ENCODE measurements at places on chromosomes 16 and 17.

GRCh38 chr17:67390646-67391361 lies 13.7 kb downstream of the PITPNC1 start:
- DNase-seq, result peak; percentile 38

DNA sequence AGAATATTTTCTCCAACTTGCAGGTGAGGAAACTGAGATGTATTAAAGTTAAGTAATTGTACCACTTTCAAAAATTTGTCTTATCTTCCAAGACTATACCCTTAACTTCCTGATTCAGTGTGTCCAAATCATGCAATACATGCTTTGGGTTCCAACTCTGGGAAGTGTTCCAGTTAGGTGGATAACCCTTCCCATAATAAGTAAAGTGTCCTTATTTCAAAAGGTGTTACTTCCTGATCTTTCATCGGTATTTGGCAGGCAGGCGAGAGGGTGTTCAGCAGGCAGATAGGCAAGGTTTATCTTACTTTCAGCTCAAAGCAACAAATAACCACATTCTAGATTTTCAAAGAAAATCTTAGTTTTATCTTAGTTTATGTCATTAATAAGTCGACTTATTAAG lies 46.3 kb upstream of the ARHGAP44 start:
- DNase-seq, result no peak

DNA sequence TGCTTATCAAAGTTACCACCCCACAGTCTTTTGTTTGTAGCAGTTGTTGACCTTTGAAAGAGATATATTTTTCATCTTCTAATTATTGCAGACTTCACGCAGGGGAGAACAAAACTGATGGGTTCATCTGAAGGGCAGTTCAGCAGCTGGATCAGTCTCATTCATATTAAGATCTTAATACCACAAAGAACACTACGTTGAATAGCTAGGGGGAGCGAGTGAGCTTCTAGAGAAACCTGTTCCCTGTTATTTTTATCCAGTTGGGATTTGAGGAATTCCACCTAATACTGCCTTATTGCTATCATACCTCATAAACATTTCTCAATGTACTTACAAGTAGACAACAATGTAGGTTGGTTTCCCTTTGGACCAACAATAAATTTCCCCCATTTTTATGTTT lies 306.1 kb upstream of the KIF2B start:
- no peak for DNase-seq

- no peak for DNase-seq
Observed at GRCh38 chr16:79083508-79084299, 516.8 kb downstream of the MAF start.

DNA sequence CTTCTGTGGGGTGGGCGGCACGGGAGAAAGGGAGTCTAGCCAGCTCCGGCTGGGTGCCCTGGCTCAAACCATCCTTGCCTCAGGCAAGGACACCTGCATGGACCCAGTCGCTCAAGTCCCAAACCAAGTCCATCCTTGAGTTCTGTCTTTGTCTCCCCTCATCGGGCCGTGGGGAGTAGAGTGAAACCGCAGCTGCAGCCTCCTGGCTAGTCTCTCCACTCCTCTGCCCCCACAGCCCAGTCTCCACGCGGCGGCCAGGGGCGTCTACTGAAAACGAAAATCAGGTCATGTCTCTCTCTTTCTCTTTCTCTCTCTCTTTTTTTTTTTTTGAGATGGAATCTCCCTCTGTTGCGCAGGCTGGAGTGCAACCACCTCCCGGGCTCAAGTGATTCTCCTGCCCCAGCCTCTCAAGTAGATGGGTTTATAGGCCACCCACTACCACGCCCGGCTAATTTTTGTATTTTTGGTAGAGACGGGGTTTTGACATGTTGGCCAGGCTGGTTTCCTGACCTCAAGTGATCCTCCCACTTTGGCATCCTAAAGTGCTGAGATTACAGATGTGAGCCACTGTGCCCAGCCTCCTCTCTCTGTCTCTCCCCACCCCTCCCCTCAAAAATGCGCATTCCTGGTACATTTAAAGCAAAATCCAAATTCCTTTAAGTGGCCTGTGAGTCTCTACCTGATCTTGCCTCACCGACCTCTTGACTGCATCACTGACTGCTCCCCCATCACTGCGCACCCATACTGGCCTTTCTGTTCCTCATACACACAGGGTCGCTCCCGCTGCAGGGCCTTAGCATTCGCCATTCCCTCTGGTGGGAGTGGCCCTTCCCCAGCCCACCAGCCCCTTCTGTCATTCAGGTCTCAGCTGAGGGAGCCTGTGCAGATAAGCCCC lies 17.7 kb upstream of the RMI2 start:
- DNase-seq, result no peak

DNA sequence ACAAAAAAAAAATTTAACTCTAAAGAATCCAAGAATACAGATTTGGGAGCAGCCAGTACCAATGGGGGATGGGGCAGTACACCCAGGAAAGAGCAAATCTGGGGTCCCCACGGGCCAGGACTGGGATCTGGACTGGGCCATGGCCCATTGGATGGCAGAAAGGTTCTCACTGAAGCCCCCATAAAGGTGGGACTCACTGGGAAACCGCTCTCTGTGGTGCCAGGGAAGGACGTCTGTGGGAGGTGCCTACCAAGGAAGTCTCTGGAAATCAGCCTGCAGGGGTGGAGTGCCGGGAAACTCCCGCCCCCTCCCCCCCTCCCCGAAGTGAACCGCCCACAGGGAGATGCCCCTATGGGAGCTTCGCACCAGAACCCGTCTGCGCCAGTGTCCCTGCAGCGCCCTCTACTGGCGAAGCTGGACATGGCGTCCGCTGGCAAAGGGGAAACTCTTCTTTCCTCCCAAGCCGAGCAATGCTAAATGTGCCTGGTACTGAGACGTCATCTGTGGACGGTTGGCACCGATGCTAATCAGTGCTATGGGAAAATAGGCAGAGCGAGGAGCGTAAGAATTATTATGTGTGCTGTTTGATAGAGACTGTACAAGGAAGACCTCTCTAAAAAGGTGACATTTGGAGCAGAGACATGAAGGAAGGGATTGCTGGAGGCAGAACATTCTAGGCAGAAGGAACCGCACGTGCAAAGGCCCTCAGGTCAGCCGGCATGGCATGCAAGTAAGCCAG lies 671.1 kb downstream of the WWOX start:
- DNase-seq, result peak; percentile 30

GRCh38 chr16:66750279-66751052 lies 943 bp downstream of the DYNC1LI2 start:
- no peak for DNase-seq

DNA sequence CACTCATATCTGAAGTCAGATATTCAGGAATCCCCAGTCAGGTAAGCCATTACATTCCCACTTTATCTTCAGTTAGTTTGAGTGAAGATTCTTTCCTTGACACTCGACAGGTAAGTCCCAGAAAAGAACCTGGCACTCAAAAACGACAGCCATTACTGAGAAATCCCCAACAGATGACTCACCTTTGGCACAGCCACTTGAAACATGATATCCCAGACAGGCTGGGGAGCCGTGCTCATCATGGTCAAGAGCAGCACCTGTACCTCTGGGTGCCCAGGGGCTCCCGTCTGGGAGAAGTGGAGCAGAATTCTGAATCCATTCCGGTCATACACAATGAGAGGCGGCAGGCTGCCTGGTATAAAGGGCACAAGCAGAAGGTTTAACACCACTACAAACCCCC lies 16.8 kb upstream of the COG7 start:
- no peak for DNase-seq

- DNase-seq, result no peak
Observed at GRCh38 chr16:68417711-68418301, 30.5 kb downstream of the SMPD3 start.

DNA sequence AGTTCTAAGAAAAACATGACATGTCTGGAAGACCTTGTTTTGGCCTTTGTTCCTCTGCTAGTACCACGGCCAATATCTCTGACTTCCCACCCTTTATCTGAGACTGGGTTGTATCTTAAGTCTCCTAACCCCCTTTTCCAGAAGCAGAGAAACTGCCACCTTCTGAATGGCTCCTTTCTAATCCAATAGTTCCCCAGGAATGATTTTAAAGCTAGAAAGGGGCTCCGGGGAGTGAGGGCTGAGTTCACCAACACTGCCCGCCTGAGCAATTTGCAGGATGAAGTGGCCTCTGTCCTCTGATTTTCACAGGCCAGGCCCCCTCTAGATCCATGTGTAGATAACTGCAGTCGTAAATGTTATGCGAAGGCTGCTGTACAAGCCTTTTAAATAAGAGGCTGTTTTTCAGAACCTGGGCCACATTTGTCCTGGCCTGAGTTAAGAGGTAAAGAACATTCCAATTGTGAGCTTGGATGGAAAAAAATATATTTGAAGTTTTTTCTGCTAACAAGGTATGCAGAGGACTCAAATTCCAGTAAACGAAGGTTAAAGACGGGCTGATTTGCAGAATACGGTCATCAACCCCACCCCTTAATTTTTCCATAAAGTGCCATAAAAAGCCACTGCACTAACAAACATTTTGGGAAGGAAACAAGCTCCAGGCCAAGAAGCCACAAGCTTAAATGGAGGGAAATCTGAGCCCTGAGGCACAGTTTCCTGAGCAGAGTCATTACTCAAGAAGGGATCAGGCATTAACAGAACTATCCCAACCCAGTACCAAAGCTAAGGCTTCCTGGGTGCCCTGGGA lies 117.0 kb upstream of the MAF start:
- no peak for DNase-seq

DNA sequence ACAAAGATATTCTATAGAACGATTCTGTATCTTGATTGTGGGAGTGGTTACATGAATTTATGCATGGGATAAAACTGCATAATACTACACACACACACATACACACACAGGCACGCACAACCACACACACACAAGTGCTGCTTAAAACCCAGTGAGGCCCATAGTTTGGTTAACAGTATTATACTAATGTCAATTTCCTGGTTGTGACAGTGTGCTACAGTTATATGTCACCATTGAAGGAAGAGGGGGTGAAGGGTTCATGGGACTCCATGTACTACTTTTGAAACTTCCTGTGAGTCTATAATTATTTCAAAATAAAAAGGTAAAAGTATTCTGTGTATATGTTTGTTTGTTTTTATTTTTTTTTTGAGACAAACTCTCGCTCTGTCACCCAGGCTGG lies 8.1 kb downstream of the ZC3H7A start:
- no peak for DNase-seq

- DNase-seq, result no peak
Observed at GRCh38 chr17:42002792-42003301, 14.4 kb downstream of the DNAJC7 start.

GRCh38 chr17:10458701-10459100 lies 10.7 kb downstream of the MYH4 start:
- DNase-seq, result no peak

DNA sequence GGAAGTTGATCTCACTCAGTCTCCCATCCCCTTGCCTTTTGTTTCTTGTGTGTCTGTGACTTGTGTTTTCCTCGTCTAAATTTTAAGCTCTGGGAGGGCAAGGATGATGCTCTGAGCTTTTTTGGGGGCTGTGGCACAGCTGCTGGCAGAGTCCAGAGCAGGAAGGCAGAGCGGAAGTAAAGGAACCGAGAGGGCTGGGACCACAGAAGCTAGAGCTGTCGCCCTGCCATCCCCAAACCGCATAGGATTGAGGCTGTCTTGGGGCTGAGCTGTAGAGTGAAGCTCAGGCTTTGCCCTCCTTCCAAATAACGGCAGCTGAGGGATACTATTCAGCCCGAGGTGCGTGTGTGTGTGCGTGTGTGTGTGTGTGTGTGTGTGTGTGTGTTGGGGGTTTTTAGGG lies 3.8 kb upstream of the DNAH2 start:
- no peak for DNase-seq

- no peak for DNase-seq
Observed at GRCh38 chr16:1520461-1520860, 13.0 kb upstream of the TMEM204 start.

DNA sequence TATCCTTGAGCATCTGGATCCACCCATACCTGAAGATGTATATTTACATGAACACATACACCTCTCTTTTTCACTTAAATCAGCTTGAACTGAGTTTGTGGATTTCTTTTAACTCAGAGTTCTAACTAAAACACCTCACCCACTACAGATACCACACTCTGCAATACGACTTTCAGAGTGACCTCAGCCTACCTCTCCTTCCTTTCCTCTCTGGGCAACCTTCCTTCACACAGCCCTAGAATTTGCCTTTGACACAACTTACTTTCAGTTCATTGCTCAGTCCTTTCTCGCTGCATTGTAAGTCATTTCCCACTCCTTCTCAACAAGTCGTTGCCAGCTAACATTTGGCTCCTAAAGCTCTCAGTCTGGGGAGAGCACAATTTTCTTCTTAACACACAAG lies 151.9 kb upstream of the IRX3 start:
- no peak for DNase-seq

Measured in hypothalamus (tissue), 51 donors.